Activated CD8-positive, alpha-beta memory T cell treated with anti-CD3 and anti-CD28 coated beads for 4 hours (primary cell): ENCODE measurements at places on chromosomes 12 and 14.

DNA sequence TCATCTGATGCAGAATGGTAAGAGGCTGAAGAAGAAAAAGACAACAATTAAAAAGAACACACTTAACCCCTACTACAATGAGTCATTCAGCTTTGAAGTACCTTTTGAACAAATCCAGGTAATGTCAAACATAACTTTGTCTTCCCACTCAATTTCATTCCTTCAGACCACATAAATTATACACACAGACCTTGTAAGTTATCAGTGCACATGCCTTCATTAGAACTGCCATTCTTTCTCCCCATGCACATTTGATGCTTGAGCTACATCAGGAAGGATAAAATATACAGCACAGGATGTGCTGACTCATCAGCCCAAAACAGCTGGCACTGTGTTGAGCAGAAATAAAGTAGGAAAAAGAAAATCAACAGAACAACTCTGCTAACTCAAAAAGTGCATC is 246.7 kb downstream of the PAWR start:
- no peak for DNase-seq

GRCh38 chr12:19642345-19642744 is 203.1 kb downstream of the AEBP2 start:
- DNase-seq: no peak

DNA sequence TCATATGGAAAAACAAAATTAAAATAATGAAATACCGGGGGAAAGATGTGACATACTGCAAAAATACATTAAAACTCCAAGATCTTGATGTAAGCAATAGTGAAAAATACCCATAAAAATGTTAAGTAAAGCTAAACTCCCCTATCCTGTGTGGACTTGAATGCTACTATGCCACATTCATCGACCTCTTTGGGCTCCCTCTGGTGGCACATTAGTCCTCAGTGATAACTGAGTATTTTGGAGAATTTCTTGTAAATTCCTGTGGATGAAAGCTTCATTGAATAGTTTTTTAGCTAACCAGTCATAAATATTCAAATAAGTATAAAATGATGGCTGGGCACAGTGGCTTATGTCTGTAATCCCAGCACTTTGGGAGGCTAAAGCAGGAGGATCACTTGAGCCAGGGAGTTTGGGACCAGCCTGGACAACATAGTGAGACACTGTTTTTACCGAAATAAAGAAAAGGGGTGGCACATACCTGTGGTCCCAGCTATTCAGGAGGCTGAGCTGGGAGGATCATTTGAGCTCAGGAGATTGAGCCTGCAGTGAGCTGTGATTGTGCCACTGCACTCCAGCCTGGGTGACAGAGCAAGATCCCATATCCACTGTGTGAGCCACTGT is 42.4 kb upstream of the SGPP1 start:
- peak; percentile 24 for DNase-seq

- DNase-seq: no peak
Observed at GRCh38 chr12:12976366-12976765, 23.7 kb downstream of the HEBP1 start.

DNA sequence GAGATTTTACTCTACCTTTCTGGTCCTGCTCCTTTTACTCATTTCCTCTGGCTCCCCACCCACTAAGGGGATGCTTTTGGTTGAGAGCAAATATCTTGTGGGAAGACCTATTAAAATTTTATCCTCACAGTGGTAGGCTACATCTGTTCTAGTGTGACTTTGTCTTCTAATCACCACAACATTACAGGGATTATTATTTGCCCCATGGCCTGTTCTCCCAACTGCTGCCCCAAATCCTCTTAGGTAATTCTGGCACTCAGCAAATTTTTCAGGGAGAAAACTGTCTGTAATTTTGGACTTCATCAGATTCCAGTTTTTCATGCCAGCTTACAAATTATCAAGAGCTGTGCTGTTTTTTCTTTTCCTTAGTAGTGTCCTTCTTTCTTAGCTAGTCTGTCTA is 172.3 kb downstream of the GPHN start:
- no peak for DNase-seq

DNA sequence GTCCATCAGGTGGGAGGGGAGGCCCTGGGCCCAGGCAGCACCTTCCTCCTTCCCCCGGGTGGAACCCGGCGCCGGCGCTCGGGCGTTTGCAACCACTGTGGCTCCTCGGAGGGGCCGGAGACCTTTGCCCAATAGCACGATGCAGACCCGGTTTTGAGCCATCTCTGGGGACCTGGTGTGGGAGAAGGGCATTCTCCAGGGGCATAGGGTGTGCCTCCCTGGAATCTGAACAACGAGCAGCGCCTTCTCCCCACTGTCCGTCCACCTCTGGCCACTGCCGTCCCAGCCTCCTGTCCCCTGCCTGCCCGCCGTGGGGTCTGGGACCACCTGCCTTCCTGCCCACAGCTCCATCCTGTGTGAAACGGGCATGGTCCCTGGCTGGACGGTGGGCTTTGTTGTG is 12.5 kb downstream of the ZFYVE21 start:
- no peak for DNase-seq

DNA sequence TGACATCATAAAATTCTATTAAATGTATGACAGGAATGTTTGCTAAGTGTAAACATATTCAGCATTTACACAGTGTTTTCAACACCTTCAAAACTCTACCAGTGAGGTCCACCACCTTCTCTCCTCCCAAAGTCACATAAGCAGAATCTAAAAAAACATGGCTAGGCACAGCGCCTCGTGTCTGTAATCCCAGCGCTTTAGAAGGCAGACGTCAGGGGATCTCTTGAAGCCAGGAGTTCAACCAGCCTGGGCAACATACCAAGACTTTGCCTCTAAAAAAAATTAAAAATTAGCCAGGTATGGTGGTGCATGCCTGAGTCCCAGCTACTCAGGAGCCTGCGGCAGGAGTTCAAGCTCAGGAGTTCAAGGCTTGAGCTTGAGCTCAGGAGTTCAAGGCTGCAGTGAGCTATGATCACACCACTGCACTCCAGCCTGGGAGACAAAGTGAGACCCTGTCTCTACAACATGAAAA is 30.0 kb downstream of the NUMB start:
- DNase-seq: no peak

DNA sequence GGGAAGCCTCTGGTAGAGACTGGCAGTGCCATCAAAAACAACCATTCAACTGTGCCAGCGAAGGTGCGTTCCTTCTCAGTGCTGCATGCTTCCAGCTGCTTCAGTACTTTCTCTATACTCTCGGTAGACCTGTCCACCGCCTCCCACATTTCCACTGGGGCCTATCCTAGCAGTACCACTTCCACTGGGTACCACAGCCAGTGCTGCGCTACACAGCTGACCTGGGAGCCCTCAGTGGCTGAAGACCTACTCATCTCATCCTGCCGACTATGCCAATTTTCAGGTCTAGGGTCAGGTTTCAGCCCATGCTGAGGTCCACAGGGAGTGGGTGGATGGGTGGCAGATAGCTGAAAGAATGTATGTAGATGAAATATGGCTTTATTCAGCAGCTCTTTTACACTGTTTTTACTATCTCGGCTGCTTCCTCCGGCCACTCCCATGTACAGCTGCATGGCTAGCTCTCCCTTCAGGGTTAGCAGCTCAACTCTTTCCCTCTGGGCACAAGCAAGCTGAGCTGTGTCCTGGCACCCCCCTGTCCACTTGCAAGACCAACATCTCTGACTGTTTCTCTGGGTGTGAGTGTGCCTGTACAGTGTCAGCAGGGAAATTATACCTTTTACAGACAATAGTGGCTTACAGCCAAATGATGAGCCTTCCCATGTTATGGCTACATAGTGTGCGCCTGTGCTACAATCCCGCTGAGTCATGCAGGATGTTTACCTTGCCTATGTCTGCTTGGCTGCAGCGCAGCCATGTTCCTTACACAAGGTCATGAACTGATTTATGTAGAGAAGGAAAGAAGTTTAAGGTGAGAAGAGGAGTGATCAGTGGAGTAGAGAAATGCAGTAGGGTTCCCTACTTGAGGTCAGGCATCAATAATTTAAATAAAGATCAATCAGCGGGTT is 125.7 kb upstream of the DDHD1 start:
- DNase-seq: no peak

DNA sequence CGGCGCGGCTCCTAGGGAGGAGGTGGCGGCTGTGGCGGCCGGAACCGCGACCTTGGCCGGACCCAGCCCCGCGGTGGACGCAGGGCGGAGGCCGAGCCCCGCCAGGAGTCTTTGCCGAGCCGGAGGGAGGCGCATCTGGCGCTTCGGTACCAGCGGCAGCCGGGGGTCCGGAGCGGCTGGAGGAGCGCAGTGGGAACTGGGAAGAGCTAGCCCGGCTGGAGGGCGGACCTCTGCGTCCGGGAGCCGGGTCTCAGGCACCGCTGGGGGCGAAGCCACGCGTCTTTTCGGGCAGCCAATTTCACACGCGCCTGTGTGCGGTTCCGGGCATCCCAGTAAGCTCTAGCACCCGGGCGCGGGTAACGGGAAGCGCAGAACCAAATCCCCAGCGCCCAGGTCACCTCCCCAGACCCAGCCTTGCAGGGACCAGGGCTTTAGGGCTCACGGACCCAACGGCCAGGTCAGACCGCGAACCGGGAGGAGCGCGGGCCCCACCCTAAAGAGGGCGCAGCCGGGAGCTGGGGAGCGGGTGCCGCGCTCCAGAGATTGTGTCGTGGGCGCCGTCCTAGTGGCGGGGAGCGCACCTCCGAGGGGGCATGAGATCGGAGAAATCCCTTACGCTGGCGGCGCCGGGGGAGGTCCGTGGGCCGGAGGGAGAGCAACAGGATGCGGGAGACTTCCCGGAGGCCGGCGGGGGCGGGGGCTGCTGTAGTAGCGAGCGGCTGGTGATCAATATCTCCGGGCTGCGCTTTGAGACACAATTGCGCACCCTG is 89.4 kb downstream of the GALNT8 start:
- DNase-seq: no peak

DNA sequence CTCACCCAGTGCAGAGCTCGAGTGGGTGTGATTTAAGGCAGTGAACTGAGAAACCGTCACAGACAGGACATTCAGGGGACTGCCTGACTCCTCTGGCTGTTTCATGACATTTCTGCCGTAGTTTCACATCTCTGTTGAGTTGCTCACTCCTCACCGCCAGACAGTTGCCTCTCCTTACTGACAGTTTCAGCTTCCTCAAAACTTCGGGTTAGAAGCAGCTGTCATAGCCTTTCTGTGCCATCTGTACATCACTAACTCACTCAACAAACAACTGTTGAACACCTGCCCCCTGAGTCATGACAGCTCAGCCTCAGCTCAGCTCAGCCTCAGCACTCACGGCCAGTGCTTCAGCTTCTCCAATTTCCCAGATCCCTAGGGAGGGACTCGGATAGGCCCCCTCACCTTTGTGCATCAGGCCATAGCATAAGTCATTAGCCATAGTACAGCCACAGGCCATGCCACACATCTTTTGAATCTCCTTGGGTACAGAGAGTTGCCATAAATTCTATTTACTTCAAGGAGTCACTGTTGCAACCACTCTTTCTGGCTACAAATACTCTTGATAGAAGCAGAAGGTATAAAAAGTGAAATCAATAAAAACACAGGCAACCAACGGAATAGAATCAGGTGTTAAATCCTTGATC is 6.2 kb upstream of the SLC15A4 start:
- DNase-seq: no peak

DNA sequence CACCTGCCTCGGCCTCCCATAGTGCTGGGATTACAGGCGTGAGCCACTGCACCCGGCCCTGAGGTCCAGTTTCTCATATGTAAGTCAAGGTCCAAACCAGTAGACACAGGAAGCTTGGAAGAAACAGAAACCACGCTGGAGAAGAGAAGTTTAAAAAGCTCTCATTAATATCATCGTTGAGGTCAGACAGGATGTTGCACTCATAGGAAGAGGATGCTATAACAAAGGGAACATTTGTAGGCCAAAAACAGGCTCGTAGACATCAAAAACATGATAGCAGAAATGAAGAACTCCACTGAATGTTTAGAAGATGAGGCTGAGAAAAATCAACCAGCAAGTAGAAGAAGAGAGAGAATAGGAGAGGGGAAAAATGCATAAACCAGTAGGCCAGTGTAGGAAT is 46.8 kb downstream of the ACACB start:
- DNase-seq: no peak

- peak; percentile 28 for DNase-seq
Observed at GRCh38 chr12:92363295-92364146, 217.9 kb upstream of the BTG1 start.

GRCh38 chr12:51941011-51941581 is 10.4 kb upstream of the ACVR1B start:
- DNase-seq: no peak

- no peak for DNase-seq
Observed at GRCh38 chr14:99441157-99441870, 39.3 kb downstream of the SETD3 start.
